Small intestine (tissue), 16 donors: ENCODE measurements at places on chromosomes 5 and 9. TPM values are rescaled to one million over a fixed set of nuclear protein-coding genes. Genes with fewer than 3 reads are reported as not detected.

OLFML2A gene
- 6.3 TPM for polyA plus RNA-seq

DNA sequence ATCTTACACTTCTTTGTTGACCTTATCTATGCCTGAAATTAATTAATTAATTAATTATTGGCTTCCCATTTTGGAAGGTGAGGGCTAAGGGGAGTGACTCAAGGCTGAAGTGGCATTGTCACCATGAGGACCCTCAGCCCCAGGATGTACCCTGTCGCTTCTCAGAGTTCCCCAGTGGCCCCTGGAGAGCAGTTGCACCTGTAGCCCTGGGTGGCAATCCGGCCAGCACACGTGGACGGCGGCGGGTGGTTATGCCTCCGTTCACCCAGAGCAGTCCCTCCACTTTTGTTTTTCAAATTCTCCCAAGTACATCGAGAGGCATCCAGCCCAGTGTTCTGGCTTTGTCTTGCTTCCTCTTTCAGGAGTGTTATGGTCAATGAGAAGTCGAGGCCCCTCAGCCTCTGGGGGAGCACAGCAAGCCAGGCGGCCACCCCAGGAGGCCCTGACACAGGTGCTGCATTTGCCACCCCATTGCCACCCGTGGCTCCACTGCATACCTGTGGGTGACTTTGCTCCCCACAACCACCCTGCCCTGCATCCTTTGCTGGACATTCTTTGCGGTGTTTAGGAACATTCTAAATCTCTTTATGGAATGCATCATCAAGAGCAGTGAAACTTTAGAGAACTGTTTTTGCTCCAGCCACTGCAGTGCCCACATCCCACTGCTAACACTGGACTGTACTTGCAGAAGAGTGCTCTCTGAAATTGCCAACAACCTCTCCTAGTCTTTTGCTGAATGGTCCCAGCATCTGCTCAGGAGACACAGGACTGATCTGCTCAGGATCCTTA lies 11.5 kb upstream of the IRX2 start:
- no peak overlapping the region for H3K4me3 ChIP-seq
- no peak for DNase-seq
- peaks cover 20% of the 10 kb centered on the region for H3K27me3 ChIP-seq

- H3K4me3 ChIP-seq = no peak overlapping the region
- DNase-seq = no peak
- H3K36me3 ChIP-seq = no peaks in the 10 kb centered on the region
- H3K4me1 ChIP-seq = no peaks in the 10 kb centered on the region
- no peak overlapping the region for H3K27ac ChIP-seq
- no peaks in the 10 kb centered on the region for H3K27me3 ChIP-seq
These were observed 129.8 kb upstream of the ZNF366 start for GRCh38 chr5:72637058-72637457.

KIAA0825 gene
- 0.54 TPM for polyA plus RNA-seq

DNA sequence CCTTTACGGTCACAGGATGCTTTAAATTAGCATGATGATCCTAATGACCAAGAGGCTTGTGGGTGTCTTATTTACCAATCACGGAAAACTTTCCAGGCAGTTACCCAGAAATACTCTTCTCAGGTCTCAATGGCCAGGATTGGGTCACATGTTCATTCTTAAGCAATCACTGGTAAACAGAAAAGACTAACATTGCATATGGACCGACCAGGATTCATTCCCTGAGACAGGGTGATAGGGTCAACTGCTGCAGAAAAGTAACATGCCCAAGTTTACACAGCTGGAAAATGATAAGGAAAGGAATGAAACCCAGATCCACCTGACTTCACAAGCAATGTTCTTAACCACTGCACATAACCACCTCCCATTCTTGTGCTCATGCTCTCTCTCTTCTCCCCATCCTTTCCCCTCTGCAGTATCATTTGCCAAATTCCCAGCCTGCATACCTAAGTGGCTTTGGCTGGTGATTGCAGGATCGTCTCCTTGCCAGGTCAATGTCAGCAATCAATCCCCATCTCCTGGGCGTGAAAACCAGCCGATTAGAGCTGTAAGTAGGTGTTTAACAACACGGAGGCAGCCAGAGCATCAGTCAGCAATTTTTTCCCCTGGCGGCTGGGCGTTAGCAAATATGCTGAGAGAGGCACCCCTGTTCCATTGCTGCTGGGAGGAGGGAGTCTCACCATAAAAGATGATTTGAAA lies 219.4 kb downstream of the NMUR2 start:
- H3K27ac ChIP-seq = no peak overlapping the region
- no peaks in the 10 kb centered on the region for H3K27me3 ChIP-seq
- no peaks in the 10 kb centered on the region for H3K4me1 ChIP-seq
- no peaks in the 10 kb centered on the region for H3K36me3 ChIP-seq
- no peak for DNase-seq

GRCh38 chr9:129141066-129142041 lies 30.1 kb downstream of the PTPA start:
- peaks cover 76% of the 10 kb centered on the region for H3K36me3 ChIP-seq
- H3K27ac ChIP-seq = peak overlapping the region; percentile 99
- no peak overlapping the region for H3K4me3 ChIP-seq
- no peaks in the 10 kb centered on the region for H3K27me3 ChIP-seq
- DNase-seq = peak; percentile 67

DNA sequence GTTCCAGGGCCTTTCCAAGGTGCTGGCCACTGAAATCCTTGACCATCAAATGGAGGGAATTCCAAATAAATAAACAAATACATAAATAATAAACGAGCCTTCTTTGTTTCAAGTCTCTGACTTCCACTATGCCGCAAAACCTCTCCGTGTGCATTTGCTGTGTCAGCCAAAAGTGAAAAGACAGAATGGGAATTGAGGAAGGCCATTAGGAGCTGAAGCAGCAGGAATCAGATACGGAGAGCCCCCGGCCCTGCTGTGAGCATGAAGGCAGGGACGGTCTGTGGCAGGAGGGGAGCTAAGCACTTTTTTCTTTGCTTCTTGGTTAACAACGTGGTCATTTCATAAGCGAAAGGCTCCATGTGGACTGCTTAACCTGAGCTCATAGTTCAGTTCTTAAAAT lies 26.1 kb downstream of the PLPPR1 start:
- H3K36me3 ChIP-seq = no peaks in the 10 kb centered on the region
- H3K4me3 ChIP-seq = no peak overlapping the region
- no peaks in the 10 kb centered on the region for H3K4me1 ChIP-seq
- DNase-seq = no peak
- H3K27ac ChIP-seq = no peak overlapping the region

GRCh38 chr9:22693156-22693555 lies 246.5 kb downstream of the DMRTA1 start:
- H3K27ac ChIP-seq = no peak overlapping the region
- H3K27me3 ChIP-seq = no peaks in the 10 kb centered on the region
- no peaks in the 10 kb centered on the region for H3K36me3 ChIP-seq

DNA sequence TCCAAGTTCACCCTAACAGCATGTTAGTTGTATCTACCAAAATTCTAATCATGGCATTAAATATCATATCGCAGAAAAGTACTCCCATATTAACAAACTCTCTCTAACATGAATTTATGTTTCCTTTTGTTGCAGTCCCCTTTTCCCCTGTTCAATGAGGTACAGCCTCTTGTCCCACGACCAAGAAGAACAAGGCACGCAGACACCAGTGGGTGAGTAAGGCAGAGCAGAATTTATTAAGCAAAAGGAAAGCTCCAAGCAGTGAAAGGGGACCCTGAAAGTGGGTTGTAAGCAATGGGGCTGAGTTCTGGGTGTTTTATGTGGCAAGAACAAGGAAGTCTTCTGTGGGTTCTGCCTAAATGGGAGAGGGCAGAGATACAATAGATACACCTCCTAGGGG lies 183.5 kb downstream of the LURAP1L start:
- no peaks in the 10 kb centered on the region for H3K36me3 ChIP-seq
- no peaks in the 10 kb centered on the region for H3K27me3 ChIP-seq
- no peak overlapping the region for H3K27ac ChIP-seq
- no peak for DNase-seq
- H3K4me1 ChIP-seq = no peaks in the 10 kb centered on the region

FGFR4 gene
- 118 TPM for polyA plus RNA-seq

GRCh38 chr5:159631001-159631400 lies 285.3 kb upstream of the ADRA1B start:
- H3K4me1 ChIP-seq = no peaks in the 10 kb centered on the region
- H3K36me3 ChIP-seq = no peaks in the 10 kb centered on the region
- no peaks in the 10 kb centered on the region for H3K27me3 ChIP-seq
- H3K27ac ChIP-seq = no peak overlapping the region
- DNase-seq = no peak

RASEF gene
- polyA plus RNA-seq = 14.6 TPM

INSL6 gene
- not detected for polyA plus RNA-seq
